ENCODE measurements at places on chromosomes 7 and 10. TPM values are rescaled to one million over a fixed set of nuclear protein-coding genes. Genes with fewer than 3 reads are reported as not detected.
A peak's percentile ranks its signal among the peaks of the same experiment; 100 is the strongest.

Gene NRCAM
- total RNA-seq, result 0.31 TPM

Gene DGKI
- not detected for total RNA-seq

Gene TRAPPC14
- 2.0 TPM for total RNA-seq

Gene CHRM2
- not detected for total RNA-seq

Gene CASP2
- 21.2 TPM for total RNA-seq

Gene DNAJC12
- 11.6 TPM for total RNA-seq

Gene TMEM130
- total RNA-seq, result not detected

Gene POT1
- total RNA-seq, result 21.7 TPM

Gene PTPRN2
- 1.7 TPM for total RNA-seq

Gene LRRD1
- total RNA-seq, result not detected

Gene ASB4
- total RNA-seq, result 1.1 TPM

Gene LRRC17
- 0.38 TPM for total RNA-seq

Gene OR2A2
- not detected for total RNA-seq

GRCh38 chr7:34190299-34190698 lies 285.0 kb downstream of the BMPER start:
- H3K4me3 ChIP-seq, result no peak overlapping the region
- H3K36me3 ChIP-seq, result no peaks in the 10 kb centered on the region
- no peaks in the 10 kb centered on the region for H3K27me3 ChIP-seq
- no peak for DNase-seq
- no peak overlapping the region for H3K27ac ChIP-seq
- no peaks in the 10 kb centered on the region for H3K4me1 ChIP-seq

GRCh38 chr7:151087245-151088018 lies 1.2 kb downstream of the AGAP3 start:
- peak overlapping the region; percentile 95 for H3K4me3 ChIP-seq
- H3K27ac ChIP-seq, result peak overlapping the region; percentile 70
- H3K36me3 ChIP-seq, result peaks cover 4% of the 10 kb centered on the region

DNA sequence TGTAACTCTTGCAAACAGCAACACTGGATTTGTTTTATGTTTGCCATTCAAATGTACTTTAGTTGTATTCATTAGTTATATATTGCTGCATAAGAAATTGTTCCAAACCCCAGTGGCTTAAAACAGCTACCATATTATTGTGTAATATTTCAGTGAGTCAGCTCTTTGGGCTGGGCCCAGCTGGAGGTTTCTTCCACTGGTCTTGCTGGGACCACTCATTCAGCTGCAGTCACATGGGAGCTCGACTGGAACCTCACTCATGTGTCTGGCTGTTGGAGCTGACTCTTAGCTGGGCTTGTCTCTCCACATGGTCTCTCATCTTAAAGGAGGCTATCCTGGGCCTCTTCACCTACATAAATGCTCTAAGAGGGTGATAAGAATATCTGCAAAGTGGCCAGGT lies 23.2 kb upstream of the PIP4K2A start:
- H3K27ac ChIP-seq, result no peak overlapping the region
- H3K4me1 ChIP-seq, result no peaks in the 10 kb centered on the region
- DNase-seq, result no peak
- no peaks in the 10 kb centered on the region for H3K27me3 ChIP-seq
- no peaks in the 10 kb centered on the region for H3K36me3 ChIP-seq

- no peak for DNase-seq
- H3K36me3 ChIP-seq, result no peaks in the 10 kb centered on the region
- H3K27me3 ChIP-seq, result no peaks in the 10 kb centered on the region
- peaks cover 15% of the 10 kb centered on the region for H3K4me1 ChIP-seq
Observed at GRCh38 chr10:89481662-89482061, 53.7 kb downstream of the SLC16A12 start.

- H3K27ac ChIP-seq, result no peak overlapping the region
- no peak for DNase-seq
- no peak overlapping the region for H3K4me3 ChIP-seq
- no peaks in the 10 kb centered on the region for H3K4me1 ChIP-seq
Observed at GRCh38 chr7:72037516-72037915, 374.6 kb downstream of the CALN1 start.

GRCh38 chr10:95742962-95743535 lies 12.9 kb upstream of the ENTPD1 start:
- DNase-seq, result no peak
- no peak overlapping the region for H3K4me3 ChIP-seq
- no peaks in the 10 kb centered on the region for H3K27me3 ChIP-seq
- H3K27ac ChIP-seq, result no peak overlapping the region
- no peaks in the 10 kb centered on the region for H3K36me3 ChIP-seq

DNA sequence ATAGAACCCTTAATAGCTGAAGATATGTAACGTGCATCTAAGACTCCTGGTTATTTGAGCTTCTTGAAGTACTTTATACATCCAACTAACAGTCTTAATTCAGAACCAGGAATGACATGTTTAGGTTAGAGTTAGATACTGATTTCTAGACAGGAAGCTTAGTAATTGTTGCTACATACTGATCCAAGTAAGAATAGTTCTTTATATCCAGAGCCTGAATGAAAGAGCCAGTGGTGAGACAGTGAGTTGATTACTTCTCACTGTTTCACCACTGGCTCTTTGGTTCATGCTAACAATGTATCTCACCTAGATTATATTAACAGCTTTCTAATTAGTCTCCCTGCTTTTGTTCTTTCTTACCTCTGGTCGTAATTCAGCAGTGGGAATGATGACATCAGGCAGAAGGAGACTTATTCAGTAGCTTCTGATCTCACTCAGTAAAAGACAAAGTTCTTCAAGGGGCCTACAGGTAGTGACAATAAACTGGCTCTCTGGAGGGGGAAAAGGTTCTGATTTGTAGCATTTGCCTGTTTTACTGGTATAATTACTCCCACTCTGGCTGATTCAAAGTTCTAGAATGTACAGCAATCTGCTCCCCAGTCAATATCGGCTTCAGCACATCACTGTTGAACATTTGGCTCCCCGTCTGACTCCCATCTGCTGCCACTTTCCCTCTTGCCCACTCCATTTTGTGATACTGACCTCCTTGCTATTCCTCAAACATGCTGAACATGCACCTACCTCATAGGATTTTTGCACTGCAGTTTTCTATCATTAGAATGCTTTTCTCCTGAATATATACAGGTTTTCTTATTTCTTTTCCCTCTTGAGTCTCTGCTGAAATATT lies 29.1 kb downstream of the MCU start:
- DNase-seq, result no peak
- no peak overlapping the region for H3K4me3 ChIP-seq
- peaks cover 2% of the 10 kb centered on the region for H3K36me3 ChIP-seq
- no peaks in the 10 kb centered on the region for H3K4me1 ChIP-seq
- H3K27ac ChIP-seq, result no peak overlapping the region

GRCh38 chr10:43037942-43038782 lies 38.7 kb upstream of the RET start:
- no peak overlapping the region for H3K27ac ChIP-seq
- no peaks in the 10 kb centered on the region for H3K4me1 ChIP-seq
- no peaks in the 10 kb centered on the region for H3K27me3 ChIP-seq
- H3K36me3 ChIP-seq, result no peaks in the 10 kb centered on the region
- no peak overlapping the region for H3K4me3 ChIP-seq

GRCh38 chr10:10233229-10233628 lies 784.4 kb upstream of the CELF2 start:
- no peaks in the 10 kb centered on the region for H3K4me1 ChIP-seq
- H3K27me3 ChIP-seq, result no peaks in the 10 kb centered on the region
- H3K4me3 ChIP-seq, result no peak overlapping the region
- no peak overlapping the region for H3K27ac ChIP-seq
- H3K36me3 ChIP-seq, result no peaks in the 10 kb centered on the region

GRCh38 chr7:33743594-33743993 lies 161.7 kb upstream of the BMPER start:
- H3K27ac ChIP-seq, result no peak overlapping the region
- no peaks in the 10 kb centered on the region for H3K36me3 ChIP-seq
- H3K4me3 ChIP-seq, result no peak overlapping the region

GRCh38 chr7:132653366-132653930 lies 77.2 kb upstream of the PLXNA4 start:
- no peaks in the 10 kb centered on the region for H3K4me1 ChIP-seq
- peaks cover 2% of the 10 kb centered on the region for H3K27me3 ChIP-seq
- no peak overlapping the region for H3K4me3 ChIP-seq
- no peaks in the 10 kb centered on the region for H3K36me3 ChIP-seq
- H3K27ac ChIP-seq, result no peak overlapping the region

DNA sequence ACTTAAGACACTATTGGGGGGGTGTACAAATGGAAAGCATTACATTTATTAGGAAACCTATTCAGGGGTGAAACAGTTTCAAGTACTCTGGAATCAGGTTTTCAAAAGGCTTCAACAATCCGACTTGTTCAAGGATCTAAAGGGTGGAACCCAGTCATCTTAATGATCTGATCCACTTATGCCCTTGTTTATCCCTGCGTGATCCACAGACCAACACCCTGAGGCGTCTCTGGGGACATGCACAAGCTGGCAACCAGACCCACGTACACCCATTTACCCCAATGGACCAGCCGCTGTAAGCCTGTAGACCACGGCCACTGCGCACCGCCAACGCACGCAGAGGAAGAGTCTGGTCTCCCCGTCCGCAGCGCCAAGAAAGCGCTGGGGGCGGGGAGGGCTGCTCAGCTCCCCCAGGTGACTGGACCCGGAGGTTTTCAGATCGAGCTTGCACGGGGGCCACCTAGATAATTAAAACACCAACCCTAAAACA lies 13.4 kb downstream of the HNRNPF start:
- H3K36me3 ChIP-seq, result peaks cover 15% of the 10 kb centered on the region
- no peak for DNase-seq
- peaks cover 79% of the 10 kb centered on the region for H3K4me1 ChIP-seq
- H3K27ac ChIP-seq, result peak overlapping the region; percentile 99
- H3K27me3 ChIP-seq, result no peaks in the 10 kb centered on the region

DNA sequence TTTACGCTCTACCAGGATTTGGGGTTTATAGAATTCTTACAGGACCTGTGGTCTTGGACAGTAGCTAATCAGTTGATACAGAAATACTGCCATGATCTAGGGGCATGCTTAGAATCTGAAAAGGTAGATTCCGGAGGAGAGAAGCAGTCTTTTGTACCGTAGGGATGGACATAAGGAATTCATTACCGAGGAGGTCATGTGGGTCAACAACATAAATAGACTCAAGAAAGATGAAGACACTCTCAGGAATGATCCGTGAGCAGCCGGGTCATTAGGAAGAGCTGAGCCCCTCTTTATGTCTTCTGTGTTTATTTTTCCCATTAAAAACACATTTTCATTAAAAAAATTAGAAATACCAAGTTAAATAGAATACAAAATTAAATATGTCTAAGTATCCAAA lies 160.1 kb upstream of the TNS3 start:
- no peaks in the 10 kb centered on the region for H3K27me3 ChIP-seq
- peaks cover 52% of the 10 kb centered on the region for H3K4me1 ChIP-seq
- no peak overlapping the region for H3K4me3 ChIP-seq

DNA sequence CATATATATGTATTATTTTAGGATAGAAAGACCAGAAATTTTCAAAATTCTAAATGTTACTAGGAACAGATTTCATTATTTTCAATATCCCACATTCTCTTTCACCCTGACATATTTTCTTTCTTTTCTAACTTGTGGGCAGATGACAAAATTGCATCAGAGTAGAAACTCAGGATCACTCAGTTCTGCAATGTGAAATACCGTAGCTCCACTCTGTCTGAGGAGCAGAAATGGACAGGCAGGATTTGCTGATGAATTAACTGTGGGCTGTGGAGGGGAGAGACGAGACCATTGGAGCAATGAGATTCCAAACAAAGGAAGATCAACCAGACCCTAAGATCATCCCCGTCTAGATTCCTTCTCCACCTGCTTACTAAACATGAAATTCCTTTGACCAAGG lies 37.0 kb upstream of the SVOPL start:
- no peaks in the 10 kb centered on the region for H3K27me3 ChIP-seq
- no peak overlapping the region for H3K27ac ChIP-seq
- no peaks in the 10 kb centered on the region for H3K36me3 ChIP-seq

- no peak overlapping the region for H3K27ac ChIP-seq
- peaks cover 18% of the 10 kb centered on the region for H3K4me1 ChIP-seq
- no peak overlapping the region for H3K4me3 ChIP-seq
- no peaks in the 10 kb centered on the region for H3K36me3 ChIP-seq
- H3K27me3 ChIP-seq, result no peaks in the 10 kb centered on the region
- DNase-seq, result no peak
Observed at GRCh38 chr10:88901206-88901983, 21.4 kb downstream of the STAMBPL1 start.

GRCh38 chr7:82078807-82079206 lies 309.0 kb upstream of the HGF start:
- no peak for DNase-seq
- H3K27ac ChIP-seq, result no peak overlapping the region
- no peak overlapping the region for H3K4me3 ChIP-seq
- no peaks in the 10 kb centered on the region for H3K36me3 ChIP-seq
- no peaks in the 10 kb centered on the region for H3K27me3 ChIP-seq

- H3K36me3 ChIP-seq, result no peaks in the 10 kb centered on the region
- peaks cover 6% of the 10 kb centered on the region for H3K4me1 ChIP-seq
- no peak for DNase-seq
- no peak overlapping the region for H3K27ac ChIP-seq
- no peaks in the 10 kb centered on the region for H3K27me3 ChIP-seq
Observed at GRCh38 chr7:93367254-93367653, 135.1 kb downstream of the VPS50 start.

DNA sequence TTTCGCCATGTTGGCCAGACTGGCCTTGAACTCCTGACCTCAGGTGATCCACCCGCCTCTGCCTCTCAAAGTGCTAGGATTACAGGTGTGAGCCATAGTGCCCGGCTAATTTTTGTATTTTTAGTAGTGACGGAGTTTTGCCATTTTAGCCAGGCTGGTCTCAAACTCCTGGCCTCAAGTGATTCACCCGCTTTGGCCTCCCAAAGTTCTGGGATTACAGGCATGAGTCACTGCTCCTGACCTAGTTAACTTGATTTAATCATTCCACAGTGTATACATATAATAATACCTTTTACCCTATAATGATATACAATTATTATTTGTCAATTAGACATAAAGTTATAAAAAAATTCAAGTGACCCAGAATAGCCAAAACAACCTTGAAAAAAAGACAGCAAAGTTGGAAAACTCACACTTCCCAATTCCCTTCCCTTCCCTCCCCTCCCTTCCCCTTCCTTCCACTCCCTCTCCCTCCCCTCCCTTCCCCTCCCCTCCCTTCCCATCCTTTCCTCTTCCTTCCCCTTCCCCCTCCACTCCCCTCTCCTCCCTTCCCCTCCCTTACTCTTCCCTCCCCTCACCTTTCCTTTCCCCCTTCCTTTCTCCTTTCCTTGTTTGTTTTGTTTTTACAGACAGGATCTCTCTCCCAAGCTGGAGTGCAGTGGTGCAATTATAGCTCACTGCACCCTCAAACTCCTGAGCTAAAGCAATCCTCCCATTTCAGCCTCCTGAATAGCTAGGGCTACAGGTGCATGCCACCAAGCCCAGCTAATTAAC lies 14.8 kb upstream of the ZMIZ2 start:
- DNase-seq, result no peak
- no peak overlapping the region for H3K27ac ChIP-seq
- H3K27me3 ChIP-seq, result no peaks in the 10 kb centered on the region
- H3K36me3 ChIP-seq, result no peaks in the 10 kb centered on the region
- H3K4me1 ChIP-seq, result peaks cover 17% of the 10 kb centered on the region

DNA sequence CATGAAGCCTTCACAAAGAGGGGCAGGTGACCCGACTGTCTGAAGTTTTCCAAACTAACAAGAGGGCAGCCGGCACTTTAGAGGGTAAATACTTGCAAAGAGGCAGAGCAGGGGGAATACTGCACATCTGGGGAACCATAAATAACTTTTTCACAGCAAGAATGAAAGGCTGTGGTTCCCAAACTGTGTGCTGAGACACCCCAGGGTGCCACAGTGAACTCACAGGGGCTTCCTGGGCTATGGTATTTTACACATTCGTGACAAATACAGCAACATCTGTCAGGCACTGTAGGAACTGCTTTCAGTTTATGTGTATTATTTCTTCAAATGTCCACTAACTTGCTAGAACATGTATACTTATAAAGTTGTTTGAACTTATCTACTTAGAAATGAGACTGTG lies 67.2 kb downstream of the TBXAS1 start:
- no peak overlapping the region for H3K4me3 ChIP-seq
- no peaks in the 10 kb centered on the region for H3K4me1 ChIP-seq
- no peaks in the 10 kb centered on the region for H3K36me3 ChIP-seq
- H3K27ac ChIP-seq, result no peak overlapping the region
- DNase-seq, result no peak
- H3K27me3 ChIP-seq, result peaks cover 11% of the 10 kb centered on the region

Data from HepG2 (cell line).